ENCODE measurements at places on chromosomes 7 and 10.

GRCh38 chr7:24871770-24872169, 108.2 kb downstream of the OSBPL3 start:
- DNase-seq, result peak; percentile 19

- no peak for DNase-seq
Observed at GRCh38 chr10:131869344-131869743, 31.5 kb upstream of the PPP2R2D start.

DNA sequence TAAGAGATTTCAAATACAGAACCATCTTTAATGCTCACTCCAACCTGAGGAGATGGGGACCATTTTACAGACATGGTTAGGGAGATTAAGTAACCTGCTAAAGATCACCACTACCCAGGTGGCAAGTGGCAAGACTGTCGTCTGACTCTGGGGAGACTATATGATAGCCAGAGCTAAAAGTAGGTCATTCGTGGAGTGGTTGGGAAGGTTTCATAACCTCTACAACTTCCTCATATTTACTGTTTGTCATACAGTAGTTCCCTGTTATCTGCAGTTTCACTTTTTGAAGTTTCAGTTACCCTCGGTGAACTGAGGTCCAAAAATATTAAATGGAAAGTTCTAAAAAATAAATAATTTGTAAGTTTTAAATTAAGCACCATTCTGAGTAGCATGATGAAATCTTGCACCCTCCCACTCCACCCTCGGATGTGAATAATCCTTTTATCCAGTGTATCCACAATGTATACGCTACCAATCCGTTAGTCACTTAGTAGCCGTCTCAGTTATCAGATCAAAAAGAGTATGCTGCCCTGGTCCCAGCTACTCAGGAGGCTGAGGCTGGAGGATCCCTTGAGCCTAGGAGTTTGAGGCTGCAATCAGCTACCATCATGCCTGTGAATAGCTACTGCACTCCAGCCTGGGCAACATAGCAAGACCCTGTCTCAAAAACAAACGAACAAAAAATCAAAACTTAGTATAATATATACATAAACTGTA, 14.9 kb upstream of the LGI1 start:
- DNase-seq, result peak; percentile 55

- DNase-seq, result no peak
Observed at GRCh38 chr7:99331002-99331401, 5.3 kb downstream of the ARPC1A start.

DNA sequence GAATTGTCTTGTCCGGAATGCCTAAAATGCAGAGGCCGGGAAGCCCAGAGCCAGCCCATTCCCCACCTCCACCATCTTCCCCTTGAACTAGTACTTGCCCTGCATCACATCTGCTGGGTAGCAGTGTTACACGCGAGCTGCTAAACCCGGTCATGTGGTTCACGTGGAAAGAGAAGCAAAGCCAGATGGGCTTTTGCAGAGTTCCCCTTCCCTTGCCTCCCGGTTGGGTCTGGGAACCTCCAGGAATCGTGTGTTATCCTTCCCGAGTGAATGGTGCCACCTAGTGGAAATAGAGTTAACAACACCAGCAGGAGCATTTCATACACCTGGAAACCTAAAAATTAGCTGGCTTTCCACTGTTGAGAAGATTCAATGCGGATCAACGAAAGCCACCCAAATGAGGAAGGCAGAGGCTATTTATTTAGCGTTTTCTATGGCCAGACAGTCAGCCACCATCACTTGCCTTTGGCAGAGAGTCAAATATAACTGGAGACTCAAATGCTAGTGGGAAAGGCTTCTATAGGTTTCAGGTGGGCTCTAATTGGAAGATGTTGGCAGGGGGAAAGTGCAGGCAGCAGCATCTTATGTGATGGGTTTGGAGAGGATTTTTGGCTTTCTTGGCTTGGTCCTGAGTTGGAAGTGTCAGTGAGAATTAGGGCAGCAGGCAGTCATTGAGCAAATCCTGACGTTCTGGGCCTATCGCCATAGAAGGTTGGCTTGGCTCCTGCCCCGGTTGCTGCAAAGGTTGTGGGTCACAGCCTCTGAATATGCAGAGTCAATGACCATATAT, 12.9 kb upstream of the DENND2A start:
- peak; percentile 59 for DNase-seq

DNA sequence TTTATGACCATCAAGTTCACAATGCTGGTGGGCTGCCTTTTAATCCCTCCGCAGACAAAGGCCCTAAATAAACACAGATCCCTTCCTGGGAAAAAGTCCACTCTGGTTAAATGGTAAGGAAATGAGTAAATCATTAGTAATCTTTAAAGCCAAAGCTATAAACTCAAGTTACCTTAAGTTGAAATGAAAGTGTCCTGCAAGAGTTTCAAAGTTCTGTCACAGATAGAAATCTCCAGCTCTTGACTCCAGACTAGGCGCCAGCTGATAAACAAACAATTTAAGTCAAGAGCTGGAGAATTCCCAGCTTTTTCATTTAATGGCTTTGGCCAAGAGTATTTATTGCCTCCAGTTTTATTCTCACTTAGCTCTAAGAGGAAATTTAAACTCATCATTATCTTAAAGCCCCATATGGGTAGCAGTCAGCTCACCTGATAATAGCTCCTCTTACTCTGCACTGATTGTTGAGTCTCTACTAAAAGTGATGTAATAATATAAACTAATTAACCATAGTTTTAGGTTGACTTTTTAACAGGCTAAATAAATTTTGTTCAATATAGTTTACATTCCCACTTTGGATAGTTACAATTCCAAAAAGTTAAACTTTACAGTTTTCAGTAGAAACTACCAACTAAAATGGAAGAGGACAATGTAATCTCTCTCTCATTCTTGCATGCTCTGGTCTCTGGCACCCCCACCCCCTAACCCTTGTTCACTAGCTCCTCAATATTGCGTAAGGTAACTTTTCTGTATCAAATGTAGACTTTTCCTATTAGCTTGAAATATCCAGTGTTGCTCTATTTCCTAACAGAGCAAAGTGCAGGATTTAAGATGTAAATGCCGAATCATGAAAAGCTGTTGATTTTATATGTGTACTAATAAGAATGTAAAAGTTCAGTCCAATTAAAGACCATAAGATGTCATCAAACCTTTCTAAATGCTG, 56.1 kb downstream of the HIBADH start:
- DNase-seq, result no peak

DNA sequence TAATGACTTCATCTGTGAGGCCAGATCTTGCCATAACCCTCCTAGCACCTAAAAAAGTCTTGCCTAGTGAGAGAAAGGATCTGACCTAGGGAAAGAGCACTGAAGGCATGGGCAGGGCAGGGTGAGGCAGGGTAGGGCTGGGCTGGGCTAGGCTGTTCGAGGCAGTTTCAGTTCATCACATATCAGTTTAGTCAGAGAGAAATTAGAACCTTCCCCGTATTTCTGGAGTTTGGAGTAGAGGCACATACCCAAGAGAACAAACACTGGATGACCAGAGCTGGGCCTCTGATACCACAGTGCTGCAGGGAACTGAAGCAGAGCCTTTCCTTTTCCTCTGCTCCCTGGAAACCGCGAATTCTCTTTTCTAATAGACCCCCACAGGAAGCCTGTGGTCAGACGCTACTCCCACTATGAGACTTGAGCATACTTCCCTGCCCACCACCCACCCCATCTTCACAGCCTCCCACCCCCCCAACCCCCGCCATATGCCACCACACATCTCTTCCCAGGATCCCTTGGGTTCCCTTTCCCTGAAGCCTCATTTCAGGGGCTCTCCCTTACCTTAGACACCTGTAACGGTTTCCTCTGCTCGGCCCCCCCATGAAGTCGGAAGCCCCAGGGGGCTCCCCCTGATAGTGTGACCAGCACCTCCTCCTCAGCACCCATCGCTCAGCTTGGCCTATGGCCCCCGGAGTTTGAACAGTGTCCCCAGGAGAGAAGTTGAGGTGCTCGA, 406 bp downstream of the SYNPO2L start:
- DNase-seq, result no peak

DNA sequence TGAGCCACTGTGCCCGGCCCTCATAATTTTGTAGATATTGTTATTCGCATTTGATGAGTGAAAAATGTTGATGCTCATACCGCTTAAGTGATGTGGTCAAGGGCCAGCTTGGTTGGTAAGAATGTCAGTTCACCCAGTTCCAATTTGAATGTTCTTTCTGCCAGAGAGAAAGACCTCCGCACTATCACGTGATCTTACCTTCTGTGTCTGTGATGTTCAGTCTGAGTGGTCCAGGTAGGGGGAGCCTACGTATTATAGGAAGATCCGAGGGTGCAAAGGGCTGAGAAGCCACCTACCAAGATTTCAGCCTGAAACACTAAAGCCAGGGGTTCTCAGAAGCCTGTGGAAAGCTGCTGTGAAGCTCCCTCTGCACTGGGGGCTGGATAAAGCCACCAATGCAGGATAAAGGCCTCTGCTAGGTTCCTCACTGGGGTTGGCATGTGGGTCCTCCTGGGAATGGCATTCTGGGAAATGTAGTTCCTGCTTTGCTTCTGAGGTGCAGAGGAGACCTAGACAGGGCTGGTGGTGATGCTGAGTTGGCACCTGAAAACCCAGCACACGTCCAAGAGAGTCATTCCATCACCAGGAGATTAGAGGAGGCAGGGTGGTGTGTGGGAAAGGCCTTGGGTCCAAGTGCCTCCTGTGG, 64.7 kb upstream of the AOAH start:
- DNase-seq, result no peak

DNA sequence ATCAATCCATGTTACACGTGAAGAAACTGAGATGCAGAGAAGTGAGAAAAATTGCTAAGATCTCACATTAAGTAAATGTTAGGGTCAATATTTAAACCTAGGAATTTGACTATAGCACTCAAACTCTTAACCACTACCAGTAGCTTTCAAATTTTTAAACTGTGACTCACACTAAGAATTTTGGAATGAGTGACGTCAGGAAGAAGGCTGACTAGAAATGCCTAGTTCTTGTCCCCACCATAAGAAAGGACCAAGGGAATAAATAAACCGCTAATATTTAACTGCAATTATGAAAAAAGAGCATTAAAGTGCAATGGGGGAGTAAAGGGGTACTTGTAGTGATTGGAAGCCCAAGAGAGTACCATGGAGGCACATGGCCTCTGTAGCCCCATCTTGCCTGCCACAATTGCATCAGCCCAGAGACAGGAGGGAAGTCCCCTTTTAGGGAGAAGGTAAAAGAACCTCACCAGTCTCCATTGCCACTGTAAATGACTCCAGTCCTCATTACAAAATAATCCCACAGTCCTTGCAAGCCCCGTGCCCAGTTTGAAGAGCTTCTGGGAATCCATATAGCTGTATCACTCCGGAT, 3.5 kb upstream of the AKR1B1 start:
- no peak for DNase-seq

DNA sequence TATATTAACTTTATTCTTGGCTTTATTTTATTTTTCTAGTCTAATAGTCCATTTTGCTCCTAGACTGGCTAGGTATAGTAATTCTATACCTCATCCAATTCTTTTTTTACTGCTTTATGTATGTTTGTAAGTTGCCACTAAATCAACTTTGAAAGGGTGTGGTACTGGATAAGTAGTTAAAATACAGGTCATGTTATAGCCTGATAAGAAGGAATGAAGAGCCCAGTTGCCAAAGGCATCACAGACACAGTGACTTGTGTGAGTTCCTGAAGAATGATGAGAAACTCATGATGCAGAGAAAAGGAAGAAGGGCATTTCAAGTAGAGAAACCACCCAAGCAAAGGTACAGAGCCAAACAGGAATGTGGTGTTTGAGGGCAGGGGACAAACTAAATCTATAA, 27.3 kb downstream of the NAPEPLD start:
- no peak for DNase-seq

GRCh38 chr7:4958477-4959301, at the start of gene MMD2:
Gene MMD2 (minus strand): TSS chr7:4959187. CDS start chr7:4959017, 170 bp downstream.
- no peak for DNase-seq

- no peak for DNase-seq
Observed at GRCh38 chr7:33400214-33400538, 270.8 kb downstream of the BBS9 start.

- DNase-seq, result no peak
Observed at GRCh38 chr7:132352800-132353199, 223.5 kb downstream of the PLXNA4 start.

DNA sequence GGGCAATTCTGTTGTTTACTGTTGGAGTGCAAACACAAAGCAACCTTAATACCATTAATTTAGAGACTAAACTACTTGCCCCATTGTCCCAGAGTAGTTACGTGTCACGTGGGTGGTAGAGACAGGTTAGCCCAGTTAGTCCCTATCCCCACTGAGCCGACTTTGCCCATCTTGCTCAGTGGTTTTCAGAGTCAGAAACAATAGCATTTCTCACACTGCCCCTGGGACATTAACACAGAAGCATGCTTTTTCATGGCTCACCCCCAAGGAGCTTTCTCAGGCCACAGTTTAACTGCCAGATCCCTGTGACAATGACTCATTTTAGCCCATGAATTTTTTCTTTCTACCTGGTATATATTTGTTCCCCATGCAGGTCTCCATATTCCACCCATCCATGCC, 271.0 kb downstream of the POU6F2 start:
- no peak for DNase-seq

GRCh38 chr7:22108151-22108845, 162.6 kb upstream of the CDCA7L start:
- DNase-seq, result no peak

DNA sequence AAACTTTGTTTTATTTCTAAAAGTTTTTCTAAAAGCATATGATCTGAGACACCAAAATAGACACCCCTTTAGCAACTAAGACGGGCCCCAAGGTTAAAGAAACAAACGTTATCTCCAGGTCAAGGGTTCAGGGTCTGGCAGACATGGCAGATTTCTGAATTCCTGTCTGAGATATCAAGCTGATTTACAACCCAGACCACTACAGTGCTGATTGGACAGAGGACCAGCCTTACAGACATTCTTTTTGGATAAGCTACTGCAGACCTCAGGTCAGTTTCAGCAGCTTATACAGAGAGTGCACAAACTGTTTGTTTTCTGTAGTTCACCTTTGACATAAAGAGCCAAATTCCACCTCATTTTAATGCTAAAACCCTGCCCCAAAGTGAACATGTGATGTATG, 34.8 kb downstream of the SVOPL start:
- DNase-seq, result no peak
